ENCODE measurements at places on chromosomes 6 and 20.

DNA sequence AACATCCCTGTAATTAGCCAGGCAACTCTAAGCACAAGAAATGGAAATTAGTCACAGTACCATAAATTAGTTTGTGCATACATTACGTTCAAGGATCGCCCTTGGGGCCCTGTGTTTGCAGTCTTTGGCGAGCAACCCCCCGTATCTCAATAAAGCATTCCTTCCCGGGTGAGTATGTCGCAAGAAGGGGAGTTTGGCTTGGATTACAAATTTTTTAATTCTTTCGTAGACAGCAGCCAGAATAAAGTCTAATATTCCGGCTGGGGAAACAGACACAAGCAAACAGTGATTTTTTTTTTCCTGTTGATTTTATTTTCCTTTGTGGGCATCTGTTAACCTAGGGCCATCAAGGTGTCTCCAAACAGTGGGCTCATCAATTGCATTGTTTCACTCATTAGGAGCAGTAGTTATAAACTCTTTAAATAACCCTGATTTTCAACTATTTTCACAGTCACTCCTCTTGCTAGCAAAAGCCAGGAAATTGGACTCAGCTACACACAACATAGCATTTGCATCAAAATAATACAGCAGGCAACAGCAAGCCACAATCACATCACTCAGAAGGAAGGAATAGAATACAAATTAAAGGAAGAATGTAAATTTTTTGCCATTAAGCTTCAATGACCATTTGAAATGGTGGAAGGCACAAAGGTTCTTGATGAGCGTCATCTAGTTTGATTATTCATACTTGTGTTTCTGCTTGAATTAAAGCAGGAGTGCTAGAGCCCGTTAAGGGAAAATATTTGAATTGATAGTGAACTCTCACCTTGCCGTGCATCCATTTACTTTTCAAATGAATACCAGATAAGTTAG is 85.3 kb downstream of the LINC00237 start:
- DNase-seq = no peak

DNA sequence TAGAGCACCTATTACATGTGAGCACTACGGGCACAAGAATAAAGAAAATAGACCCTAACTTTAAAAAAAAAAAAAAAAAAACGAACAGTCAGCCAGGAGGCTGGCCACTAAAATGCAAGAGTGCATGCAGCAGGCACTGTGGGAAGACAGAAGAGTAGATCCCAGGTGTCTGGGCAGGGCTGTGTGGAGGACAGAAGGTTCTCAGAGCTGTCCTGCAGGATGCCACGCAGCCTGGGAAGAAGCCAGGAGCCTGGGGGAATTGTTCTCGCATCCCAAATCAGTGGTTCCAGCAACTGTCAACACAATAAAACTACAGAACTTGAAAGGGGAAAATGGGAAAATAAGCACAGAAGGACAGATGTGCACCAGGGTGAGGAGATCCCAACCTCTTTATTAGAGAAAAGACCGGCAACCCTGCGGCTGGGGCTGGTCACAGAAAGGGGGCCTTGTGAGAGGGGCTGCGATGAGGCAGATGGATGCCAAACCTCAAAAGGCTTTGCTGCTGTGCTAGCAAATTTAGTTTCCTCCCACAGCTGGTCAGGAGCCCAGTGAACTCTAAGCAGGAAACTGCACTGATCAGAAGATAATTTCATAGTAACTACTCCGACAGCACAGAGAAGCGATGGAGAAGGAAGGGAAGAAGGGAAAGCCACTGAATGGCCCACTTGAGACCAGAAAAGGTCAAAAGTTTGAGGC is 30.9 kb downstream of the MAP3K5 start:
- no peak for DNase-seq

- DNase-seq = no peak
These were observed 67.4 kb downstream of the BTBD9 start for GRCh38 chr6:38572186-38572813.

DNA sequence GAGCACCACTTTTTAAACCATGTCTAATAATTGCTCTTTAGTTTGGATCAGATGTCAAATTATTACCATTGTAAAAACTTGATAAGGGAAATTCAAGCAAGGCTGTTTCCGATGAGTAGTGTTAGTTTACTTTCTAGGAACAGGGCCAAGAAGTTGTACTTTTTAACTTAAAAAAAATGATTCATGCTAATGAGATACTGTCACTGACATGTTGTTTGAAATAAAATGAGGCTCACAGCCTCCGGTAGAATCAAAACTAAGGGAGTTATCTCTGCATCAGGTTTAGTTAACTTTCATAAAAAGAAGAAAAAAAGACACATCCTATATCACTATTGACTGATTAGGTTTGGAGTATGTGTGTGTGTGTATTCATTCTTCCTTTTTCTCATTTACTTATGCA is 55.2 kb upstream of the SUPT3H start:
- DNase-seq = peak; percentile 60

GRCh38 chr20:54088430-54088829 is 18.0 kb upstream of the BCAS1 start:
- no peak for DNase-seq

- DNase-seq = no peak
These were observed 91.2 kb upstream of the SIRPA start for GRCh38 chr20:1803932-1804501.

- no peak for DNase-seq
These were observed 68.1 kb upstream of the TOP1 start for GRCh38 chr20:40960521-40960956.

DNA sequence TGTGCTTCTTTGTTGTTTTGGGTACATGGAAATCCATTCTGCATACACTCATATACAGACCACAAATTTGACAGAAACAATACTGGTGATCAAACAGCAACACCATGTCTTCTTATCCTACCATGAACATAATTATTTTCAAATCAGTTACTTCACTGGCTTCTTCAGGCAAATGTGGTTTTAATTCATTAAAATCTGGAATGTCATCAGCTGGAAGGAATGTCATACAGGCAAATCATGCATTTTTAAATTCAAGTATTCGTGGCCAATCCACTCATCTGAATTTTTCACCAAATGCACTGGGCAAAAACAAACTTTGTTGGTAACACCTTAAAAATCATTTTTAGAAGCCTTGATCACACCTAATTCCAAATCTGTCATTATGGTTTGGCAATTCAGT is 59.3 kb downstream of the KIF6 start:
- no peak for DNase-seq

DNA sequence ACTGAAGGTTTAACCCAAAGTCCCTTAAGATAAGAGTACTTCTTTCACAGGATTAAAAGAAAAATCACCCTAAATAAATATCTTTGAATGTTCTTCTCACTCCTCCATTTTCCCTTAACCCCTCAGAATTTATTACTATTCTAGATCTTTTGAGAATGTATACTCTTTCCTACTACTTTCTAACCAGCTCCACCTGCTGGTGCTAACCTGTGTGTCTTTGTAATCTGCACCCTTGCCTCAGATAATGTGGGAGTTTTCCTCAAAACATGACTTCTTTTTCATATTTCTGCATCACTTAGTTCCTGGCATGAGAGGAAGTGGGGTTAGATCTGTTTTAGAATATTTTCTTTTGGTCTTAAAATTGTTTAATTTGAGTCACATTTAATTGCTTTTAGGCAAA is 394.2 kb downstream of the BMP2 start:
- DNase-seq = no peak

DNA sequence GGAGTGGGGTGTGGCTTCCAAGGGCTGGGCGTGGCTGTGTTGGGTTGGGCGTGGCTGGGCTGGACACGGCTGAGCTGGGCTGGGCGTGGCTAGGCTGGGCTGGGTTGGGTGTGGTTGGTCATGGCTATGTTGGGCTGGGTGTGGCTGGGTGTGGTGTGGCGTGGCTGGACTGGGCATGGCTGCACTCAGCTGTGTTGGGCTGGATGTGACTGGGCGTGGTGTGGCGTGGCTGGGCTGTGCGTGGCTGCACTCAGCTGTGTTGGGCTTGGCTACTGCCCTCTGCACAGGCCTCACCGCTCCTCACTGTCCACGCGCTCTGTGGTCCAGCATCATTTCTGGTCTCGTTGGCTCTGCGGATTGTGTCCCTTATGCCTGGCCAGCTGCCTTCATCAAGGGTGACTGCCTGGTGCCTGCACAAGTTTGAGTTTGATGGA is 43.5 kb upstream of the SLCO4A1 start:
- DNase-seq = peak; percentile 67

DNA sequence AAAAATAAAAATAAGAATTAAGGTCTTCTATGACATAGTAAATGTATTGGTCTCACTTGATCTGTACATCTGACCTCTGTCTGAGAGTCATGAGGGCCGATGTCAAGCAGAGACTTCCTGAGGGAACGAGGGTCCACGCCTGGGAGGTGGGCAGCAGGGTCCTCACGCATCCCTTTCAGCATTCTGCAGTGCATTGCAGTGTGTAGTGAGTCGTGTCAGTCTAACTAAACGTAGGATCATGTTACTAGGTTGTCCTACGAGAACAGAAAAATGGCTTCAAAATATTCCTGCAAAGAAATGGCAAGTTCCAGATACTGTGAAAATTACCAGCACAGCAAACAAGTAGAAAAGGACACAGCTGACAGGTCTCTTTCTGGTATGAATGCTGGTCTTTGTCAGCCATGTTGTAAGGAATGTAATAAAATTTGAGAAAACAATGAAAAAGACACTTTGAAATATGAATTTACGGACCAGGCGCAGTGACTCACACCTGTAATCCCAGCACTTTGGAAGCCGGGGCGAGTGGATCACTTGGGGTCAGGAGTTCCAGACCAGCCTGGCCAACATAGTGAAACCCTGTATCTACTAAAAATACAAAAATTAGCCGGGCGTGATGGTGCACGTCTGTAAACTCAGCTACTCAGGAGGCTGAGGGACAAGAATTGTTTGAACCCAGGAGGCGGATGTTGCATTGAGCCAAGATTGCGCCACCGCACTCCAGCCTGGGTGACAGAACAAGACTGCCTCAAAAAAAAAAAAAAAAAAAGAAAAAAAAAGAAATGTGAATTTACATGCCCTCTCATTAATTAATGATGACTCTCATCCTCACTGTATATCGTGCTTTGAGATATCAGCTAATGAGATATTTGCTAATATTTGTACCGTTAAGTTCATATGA is 2.4 kb upstream of the AHCY start:
- no peak for DNase-seq

DNA sequence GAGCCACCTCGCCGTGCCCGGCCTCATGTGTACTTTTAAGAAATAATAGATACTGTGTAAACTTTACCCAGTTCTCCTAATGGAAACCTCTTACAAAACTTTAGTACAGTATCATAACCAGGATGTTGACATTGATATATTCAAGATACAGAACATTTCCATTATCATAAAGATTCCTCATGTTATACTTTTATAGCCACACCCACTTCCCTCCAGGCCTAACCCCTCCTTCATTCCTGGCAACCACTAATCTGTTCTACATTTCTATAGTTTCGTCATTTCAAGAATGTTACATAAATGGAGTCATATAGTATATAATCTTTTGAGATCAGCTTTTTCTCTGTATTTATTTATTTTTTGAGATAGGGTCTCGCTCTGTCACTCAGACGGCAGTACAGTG is 52.6 kb upstream of the SALL4 start:
- DNase-seq = no peak

DNA sequence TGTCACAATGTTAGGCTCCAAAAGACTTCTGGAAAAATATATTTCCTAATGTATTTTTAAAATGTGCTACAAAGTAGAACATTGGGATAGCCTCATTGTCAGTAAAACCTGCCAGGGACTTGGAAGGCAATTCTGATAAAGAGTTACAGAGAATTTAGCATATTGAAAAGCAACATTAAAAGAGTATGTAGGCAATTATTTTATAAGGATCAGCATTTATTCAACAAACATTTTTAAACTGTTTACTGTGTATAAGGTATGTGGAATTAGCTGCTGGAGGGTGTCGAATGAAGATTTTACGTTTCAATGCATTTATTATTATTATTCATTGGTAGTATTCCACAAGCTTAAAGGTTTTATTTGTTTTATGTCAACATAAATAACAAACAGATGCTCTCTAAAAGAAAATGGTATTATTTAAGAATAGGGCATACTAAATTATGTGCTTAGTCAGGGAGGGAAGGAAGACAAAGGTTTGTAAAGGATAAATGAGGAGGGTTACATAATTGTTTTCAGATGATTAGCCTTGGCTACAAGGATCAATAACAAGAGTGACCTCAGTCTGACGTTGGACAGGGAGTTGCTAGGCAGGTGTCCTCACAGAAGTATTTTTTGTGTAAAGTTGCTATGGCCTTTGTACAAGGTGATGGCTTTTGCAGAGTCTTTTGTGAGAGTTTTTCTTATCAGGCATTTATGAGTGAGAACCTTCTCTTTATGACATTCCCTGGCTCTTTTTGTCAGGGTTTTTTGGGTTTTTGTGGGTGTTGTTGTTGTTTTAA is 313.4 kb upstream of the PLCB4 start:
- no peak for DNase-seq

GRCh38 chr20:61448386-61448785 is 196.3 kb downstream of the CDH4 start:
- DNase-seq = no peak

All from suppressor macrophage treated with lipopolysaccharide for 1 hour (primary cell).